ENCODE measurements at places on chromosomes 3 and 15. TPM values are rescaled to one million over a fixed set of nuclear protein-coding genes. Genes with fewer than 3 reads are reported as not detected.

GRCh38 chr15:41811432-41812195 lies 16.3 kb upstream of the JMJD7 start:
- DNase-seq: no peak

DNA sequence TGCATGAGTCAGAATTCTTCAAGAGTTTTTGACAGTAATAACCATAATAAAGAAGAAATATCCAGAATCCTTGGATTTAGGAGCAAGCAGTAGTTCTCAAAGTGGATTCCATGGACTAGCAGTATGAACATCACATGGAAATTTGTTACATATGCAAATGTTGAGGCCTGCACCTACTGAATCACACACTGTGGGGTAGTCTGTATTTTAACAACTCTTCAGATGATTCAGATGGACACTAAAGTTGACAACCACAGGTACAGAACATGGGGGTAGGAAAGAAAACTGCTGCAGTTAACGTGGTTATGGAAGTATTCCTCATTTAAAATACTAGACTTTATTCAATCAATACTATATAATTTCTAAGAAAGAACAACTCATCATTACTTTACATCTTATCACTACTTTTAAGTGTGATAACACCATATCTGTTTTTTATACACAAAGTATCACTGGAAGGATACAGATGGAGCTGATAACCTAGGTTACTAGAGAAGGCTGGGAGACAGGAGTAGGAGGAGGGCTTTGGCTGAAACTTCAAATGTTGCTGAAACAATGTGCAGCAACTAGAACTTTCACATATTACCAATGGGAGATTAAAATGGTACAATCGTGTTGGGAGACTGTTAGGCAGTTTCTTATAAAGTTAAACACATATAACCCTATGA lies 11.7 kb downstream of the NEDD4 start:
- DNase-seq: no peak

DNA sequence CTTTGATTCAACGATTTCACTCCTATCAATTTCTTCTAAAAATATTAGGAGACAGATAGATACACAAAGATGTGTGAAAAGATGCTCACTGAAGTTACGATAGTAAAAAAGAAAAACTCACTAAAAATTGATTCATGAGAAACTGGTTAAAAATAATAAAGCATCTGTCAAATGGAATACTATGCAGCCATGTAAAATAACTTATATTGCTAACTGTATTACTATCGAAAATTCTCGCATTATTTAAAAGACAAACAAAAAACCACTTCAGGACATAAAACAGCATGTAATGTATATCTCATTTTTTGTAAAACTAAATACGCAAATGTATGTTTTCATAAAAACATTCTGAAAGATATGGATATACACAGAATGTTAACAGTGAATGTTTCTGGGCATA lies 33.4 kb upstream of the LDHAL6B start:
- no peak for DNase-seq

DNA sequence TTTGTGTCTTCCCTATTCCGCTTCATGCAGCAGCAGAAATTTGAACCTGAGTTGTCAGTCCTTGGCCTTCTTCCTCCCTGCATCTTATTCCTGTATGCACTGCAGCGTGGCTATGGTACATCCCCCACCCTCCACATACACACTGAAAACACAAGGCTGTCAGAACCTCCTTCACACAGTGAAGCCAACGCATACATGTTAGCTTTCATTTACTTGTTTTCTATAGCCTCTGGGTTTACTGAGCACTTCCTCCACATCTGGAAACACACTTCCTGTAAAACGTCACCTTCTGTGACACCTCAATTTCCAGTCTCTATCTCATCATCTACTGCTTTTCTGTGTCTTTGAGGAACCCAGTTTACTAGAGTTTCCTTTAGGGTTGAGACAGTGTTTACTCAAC lies 47.0 kb downstream of the SUSD5 start:
- no peak for DNase-seq

GRCh38 chr15:90214553-90215196 lies 13.5 kb downstream of the SEMA4B start:
- DNase-seq: no peak

- no peak for DNase-seq
Measured at GRCh38 chr15:93109336-93110102, 20.5 kb upstream of the RGMA start.

DNA sequence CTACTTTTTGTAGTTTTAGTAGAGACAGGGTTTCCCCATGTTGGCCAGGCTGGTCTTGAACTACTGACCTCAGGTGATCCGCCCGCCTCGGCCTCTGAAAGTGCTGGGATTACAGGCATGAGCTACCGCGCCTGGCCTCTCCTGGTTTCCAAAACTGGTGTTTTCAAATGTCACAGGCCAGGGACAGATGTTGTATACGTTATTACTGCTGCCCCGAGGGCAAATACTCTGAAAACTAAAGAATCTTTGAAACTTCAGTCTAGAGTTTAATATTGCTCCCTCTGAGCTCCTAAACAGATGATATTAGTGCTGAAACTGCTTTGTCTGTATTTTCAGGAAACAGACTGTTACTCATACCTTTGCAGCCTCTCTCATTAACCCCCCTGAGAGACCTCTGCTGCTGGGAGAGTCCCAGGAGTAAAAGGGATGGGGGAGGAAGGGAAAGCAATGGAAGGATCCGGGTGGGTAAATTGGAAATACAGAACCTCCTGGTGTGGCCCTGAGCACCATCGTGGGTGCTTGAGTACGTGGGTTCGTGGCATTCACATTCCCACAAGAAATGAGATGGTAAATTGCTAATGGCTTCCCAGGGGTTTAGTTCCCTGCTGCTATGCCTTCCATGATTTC lies 96.3 kb upstream of the IGF1R start:
- DNase-seq: no peak

DNA sequence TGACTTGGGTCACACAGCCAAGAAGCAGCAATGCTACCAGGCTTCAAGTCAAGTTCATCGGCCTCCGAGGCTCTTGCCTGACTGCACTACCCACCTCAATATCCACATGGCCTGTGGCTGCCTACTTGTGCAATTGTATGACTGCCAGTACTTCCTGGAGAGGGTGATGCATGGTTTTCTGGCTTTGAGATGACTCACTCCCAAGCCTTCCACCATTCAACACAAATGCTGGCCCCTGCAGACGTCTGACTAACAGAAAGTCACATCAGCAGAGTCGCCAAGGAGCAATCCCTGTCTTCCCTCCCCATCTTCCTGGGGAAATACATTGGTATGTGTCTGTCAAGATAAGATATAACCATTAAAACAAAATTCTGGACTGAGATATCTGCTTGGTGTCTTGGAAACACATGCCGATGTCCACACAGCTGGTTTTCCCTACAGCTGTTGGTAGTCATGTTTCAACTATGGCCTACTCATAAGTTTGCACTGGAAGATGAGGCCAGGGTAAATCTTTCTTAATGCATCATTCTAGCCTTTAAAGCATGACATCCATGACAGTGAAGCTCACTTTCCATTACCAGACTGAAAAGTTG lies 79.6 kb upstream of the SPATA12 start:
- DNase-seq: no peak

GRCh38 chr3:55486857-55487380 lies at the start of gene WNT5A:
Gene WNT5A, minus strand, starts transcription at chr3:55487306. Its CDS starts 321 bp downstream, at chr3:55486985.
- DNase-seq: no peak

DNA sequence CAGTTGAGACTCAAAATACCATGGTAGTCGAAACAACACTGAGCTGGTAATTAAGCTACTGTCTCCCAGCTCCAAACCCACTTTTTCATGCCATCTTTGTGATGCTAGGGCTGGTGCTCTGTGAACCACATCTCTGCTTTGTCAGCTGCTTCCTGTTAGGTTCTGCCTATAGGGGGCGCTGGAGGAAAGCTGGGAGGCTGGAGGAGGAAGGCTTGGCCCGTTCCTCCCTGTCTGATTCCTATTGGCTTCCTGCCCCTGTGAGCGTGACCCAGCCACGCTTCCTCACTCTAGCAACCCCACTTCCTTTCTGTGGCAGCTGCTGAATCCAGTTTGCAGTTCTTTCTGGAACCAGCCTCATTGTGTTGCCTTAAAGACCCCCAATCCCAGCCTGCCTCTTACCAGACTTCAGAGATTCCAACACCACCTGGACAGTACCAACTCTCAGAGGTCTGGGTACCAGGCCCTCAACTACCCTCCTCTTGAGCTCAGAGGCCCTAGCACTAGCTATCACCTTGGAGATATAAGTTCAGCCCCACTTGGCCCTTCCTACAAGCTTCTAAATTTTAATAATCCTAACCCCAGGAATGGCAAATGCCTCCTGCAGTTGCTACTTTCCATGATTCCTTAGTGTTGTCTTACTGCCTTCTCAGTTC lies 120.9 kb downstream of the ERC2 start:
- no peak for DNase-seq

DNA sequence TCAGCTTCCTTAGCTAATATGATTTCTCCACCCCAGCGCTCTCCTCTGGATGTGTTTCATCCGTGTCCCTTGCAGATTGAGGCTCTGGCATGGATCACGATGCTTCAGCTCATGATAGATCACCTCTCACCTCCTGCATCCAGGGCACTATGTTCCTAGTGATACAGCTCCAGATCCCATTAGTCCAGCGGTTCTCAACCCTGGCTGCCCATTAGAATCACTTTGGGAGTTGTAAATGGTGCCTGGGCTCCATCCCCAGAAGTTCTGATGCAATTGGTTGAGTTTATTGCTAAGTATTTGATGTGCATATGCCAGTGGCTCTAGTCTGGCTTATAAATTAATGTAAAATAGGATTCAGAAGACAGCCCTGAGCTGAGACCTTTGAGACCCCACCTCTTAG lies 34.5 kb downstream of the INSYN1 start:
- DNase-seq: no peak

- no peak for DNase-seq
Measured at GRCh38 chr15:25937796-25938195, 74.7 kb upstream of the ATP10A start.

- no peak for DNase-seq
Measured at GRCh38 chr3:141332416-141332815, 35.9 kb upstream of the ZBTB38 start.

DNA sequence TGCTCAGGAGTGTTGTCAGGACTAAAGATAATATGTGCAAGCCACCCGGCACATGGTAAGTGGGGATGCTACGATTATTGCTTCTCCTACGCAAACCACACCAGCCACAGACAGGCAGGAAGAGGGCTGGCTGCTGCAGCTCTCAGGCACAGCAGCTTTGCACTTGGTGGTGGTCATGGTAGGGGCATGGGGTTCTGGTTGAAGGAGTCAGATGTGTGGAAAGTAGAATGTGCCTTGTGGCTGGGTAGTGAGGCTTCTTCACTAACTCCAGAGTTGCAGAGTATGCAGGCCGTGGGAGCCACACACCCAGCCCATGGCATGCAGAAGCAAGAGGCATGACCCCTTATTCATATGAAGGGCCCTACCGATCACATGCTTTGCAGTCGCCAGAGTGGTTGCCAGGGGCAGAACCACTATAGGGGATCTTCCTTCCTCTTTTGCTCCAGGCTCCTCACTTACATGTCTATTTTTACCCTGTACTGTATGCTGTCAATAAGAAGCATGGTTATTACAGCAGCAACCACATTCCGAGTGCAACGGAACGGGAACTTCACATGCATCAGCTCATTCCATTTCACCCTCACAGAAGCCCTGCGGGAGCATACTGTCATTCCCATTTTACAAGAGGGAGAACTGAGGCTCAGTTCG lies 59.2 kb upstream of the HERC1 start:
- DNase-seq: no peak

- no peak for DNase-seq
Measured at GRCh38 chr3:143302638-143303171, 183.1 kb downstream of the CHST2 start.

DNA sequence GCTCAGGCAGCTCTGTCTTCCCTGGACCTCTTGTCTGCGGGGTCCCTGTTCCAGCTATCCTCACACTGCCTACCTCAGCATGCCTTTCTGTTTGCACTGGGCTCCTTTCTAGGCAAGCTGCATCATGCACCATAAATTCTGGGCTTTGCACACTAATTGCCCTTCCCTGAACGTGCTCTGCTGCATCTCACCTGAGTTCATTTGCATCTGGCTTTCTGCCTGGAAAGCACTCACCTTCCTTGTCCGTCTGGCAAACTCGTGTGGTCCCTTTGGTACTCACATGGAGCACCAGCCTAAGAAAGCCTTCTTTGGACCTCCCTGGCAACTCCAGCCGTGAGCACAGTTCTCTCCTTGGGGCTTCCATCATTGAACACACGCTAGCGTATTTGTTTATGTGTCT lies 365.6 kb downstream of the SV2B start:
- DNase-seq: no peak

TMEM44 gene
- total RNA-seq: 12.4 TPM

APH1B gene
- total RNA-seq: 25.0 TPM

PTPRG gene
- 124 TPM for total RNA-seq

USP50 gene
- 1.1 TPM for total RNA-seq

FYTTD1 gene
- total RNA-seq: 66.3 TPM

Data from mesenteric fat pad (tissue), 1 donor.